ENCODE measurements at places on chromosomes 1 and 21.

- no peak for DNase-seq
Measured at GRCh38 chr1:223223091-223223995, 80.3 kb upstream of the TLR5 start.

DNA sequence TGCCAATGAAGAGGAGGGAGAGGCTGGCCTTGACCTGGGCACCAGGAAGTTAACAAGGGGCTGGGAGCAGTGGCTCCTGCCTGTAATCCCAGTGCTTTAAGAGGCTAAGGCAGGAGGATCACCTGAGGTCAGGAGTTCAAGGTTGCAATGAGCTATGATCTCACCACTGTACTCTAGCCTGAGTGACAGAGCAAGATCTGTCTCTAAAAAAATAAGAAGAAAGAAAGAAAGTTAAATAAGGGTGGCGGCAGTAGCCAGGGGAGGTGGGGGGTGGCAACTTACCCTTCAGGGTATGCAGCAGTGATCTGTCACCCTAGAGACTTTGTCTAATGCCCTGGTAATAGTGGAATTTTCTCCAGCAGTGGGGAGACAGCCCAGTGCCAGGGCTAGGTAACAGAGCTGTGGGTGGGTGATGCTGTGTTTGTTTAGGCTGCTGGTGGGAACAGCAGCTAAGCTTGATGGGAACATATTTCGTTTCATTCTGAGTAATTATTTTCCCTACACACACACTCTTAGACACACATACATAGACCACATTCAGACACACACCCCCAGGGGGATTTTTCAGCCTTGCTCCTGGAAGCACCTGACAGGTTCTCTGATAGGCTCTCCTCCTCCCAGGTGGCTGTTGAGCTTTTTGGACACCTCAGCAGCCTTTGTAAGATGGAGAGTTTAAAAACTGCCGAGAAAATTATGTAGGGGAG is 11.3 kb upstream of the SYT6 start:
- DNase-seq = no peak

DNA sequence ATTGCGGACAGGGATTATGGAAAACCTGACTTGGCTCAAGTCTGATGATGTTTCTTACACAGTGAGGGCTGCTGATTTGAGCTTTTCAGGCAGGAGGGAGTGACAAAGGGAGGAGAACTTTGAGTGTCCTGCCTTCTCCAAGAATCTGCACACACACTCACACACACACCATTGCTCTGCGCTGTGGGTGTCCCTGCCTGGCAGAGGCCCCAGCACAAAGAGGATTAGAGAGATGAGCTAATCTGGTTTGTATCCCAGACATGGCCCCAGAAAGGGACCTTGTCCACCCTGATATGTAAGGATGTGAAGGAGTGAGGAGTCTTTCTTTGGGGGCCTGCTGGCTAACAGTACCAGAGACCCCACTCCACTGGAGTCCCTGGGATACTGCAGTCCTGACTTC is 5.9 kb upstream of the WNT2B start:
- DNase-seq = no peak

DNA sequence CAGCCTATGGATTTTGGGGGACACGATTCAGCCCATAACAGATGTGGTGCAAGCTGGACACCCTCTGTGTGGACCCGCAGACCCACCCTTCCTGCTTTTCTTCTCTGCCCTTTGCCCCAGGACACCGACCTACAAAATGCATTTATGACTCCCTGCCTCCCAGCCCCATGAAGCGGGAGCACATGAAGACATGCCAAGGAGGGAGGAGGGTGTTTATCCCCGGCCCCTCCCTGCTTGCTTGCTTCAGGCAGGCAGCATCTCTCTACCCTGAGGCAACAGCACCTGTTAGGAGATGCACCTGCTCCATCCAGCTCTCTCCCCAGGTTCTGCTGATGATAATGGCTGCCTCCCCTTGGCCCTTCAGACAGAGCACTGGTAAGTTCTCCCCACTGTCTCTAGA is 187.5 kb downstream of the PSMG1 start:
- no peak for DNase-seq

DNA sequence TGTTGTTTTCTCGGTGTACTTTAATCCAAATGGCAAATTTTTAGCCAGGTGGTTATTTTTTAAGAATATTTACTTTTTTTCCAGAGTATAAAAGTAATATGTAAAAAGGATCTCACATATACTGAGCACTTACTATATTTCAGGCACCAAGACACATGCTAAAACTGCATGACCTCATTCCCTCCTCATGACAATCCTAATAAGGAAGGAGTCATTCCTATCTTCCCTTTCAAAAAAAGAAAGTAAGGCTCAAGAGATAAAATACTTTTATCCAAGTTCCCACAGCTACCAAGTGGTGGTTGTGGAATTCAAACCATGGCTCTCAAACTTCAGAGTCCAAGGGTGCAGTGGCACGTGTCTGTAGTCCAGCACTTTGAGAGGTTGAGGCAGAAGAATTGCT is 19.4 kb downstream of the ATP2B4 start:
- no peak for DNase-seq

- DNase-seq = no peak
Measured at GRCh38 chr1:152386940-152387339, 27.1 kb downstream of the CRNN start.

DNA sequence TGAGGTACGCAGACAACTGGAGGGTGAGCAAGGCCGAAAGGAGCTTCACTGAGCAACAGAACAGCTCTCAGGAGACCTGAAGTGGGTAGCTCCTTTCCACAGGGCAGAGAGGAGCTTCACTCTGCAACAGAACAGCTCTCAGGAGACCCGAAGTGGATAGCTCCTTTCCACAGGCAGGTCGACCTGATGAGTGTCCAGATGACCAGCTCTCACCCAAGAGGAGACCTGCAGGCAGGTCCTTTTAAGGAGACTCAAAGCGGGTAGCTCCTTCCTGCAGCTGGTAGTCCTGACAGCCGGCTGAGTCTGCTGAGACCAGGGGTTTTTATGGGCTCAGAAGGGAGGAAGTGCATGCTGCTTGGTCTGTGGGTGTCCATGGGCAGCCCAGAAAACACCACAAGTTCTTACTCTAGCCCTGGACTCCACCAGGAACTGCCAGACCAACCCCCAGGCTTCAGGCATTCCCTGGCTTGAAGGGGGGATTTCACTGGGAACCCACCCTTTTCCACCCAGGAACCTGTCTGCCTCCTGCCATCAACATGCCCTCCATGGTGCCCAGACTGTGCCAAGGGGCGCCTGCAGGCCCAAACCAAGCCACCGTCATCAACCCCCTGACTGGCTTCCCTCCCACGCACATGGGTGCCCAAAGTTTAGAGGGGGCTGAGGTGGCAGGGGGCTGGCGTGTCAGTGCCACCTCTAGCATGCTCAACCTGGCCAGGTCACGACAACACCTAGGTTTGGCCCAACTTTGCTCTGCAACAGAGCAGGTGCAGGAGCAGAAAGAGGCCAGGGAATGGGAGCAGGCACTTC is 43.6 kb downstream of the ZBTB8OS start:
- DNase-seq = no peak

DNA sequence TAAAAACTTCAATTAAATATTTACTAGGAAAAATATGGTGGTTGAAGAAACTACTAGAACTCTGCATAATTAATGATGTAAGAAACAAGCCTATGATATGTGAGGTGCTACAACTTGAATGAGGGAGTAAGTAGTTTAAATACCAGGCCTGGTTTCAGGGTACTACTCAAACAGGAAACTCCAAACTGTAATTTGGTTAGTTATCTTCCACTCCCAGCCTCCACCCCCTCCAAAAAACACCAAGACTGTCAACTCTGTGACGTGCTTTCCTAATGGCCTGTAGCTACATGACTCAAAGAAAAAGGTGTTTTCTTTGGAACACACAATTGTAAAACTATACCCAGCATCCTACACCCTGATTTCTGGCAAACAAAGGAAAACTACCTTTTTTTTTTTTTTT is 55.9 kb upstream of the RCC1 start:
- DNase-seq = peak; percentile 15

DNA sequence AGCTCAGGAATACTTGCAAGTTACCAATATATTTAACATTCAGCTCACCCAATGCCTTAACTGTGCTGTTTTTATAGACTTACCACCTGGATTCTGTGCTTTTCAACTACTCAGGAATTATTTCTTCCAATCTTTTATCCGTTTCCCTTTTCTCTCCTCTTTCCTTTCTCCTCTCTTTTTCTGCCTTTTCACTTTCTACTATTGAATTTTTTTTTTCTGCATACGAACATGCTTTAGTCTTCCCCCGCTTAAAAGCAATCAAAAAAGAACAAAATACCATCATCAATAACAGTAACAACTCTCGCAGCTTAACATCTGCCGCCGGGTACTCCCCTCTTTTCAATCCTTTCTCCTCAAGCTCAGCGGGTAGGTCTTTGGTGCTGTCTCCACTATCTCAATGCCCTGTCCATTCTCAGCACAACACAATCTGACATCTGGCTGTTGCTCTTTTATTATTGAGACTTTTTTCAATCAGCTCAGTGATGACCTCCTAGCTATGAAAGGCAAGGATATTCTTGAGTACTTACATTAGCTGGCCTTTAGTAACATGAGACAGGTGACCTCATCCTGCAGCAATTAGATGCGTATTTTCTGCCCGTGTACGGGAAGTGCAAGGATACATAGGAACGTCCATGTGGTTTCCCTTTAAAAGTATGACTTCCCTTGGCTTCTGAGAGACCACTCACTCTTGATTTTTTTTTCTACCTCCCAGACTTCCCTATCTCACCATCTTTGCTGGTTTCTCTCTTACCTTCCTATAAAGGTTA is 40.2 kb upstream of the SIPA1L2 start:
- DNase-seq = no peak

GRCh38 chr1:65066419-65066765 is 81.6 kb upstream of the AK4 start:
- no peak for DNase-seq

DNA sequence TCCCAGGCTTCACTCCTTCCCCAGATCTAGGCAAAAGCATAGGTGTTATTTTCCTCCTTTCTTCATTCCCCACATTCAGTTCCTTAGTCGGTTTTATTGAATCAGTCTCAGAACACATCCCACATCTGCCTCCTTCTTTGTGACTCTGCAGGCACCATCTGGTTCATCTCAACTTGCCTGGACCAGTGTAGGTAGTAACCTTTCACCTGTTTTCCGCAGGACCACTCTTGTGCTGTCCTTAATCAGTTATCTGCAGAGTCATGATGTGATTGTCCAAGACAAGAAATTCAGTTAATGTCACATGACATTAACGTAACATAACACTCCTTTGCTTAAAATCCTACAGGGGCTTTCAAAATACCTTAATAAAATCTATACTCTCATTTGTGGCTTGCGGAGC is 174.6 kb downstream of the CHRM3 start:
- no peak for DNase-seq

DNA sequence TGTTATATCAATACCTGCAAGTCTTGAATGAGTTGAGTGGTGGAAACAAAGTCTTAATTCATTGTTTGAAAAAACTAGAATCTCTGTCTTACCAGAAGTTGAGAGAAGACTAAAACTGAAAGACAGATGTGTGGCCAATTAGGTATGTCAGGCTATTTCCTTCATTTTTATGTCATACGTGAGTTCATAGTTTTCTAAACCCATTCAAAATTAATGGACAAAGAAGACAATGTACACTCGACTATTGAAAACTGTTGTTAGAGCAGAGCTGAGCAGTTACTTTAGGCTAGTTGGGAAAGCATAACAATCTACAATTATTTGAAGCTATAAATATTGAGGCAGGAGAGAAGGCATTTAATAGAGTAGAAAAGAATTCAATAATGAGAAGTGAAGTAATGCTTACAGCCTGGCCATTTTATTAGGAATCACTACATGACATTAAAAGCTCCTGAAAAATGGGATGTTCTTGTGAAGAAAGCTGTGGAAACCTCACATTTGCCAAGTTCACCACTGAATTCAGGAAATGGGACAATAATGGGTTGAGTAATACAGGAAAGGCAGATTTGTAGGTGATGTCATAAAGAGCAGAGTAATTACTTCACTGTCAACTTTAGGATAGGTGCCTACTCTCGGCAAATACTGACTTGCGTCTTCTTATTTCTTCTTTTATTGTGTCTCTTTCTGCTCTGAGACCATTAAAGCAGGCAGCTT is 204.4 kb downstream of the PLA2G4A start:
- no peak for DNase-seq

GRCh38 chr21:37047079-37047478 is 25.8 kb downstream of the PIGP start:
- no peak for DNase-seq

DNA sequence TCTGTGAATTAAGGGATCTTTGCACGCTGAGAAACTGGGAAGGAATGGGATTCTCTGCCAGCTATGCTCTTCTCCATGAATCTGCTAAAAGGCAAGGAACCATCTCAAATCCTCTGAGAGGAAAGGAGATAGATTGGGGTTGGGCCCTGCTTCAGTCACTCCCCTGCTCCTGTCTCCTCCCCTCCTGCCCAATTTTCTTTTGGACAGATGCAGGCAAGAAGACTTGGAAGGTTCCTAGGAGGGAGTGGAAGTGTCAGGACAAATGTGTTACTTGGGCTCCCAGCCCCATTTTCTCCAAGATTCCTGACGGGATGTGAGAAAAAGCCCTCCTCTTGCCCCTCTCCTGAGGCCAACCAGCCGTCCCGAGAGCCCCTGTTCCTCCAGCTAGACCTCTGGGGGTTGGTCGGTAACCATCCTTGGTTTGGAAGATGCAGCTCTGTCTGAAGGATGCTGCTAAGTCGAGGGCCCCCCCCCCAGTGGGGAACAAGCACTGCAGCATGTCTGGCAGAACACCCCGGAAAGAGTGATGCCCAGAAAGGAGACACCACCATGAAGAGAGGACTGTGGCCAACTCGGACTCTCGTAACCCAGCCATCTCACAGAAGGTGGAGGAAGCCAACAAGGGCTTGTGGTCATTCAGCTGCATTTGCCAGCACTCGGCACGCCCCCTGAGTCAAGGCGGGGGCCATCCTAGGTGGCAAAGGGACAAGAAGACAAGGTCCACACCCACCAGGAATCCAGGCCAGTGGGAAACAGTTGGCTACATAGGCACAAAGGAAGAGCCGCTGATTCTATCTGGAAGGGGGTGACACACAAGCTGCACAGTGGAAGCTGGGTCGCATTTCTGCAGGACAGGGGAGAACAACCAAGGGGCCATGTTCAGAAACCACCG is 43.7 kb downstream of the CDK18 start:
- no peak for DNase-seq

DNA sequence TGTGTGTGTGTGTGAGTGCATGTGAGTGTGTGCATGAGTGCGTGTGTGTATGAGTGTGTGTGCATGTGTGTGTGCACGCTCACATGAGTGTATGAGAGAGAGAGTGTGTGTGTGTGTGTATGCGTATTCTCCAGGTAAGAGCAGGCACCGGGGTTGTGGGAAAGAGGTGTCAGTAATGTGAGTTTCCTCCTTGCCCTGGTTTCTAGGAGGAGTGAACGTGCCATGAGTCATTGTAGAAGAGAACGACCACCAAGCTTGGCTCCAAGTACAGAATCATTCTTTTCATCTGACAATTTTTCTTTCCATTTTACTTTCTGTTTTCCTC is 79.1 kb downstream of the POFUT2 start:
- DNase-seq = no peak
